Activated CD8-positive, alpha-beta T cell treated with anti-CD3 and anti-CD28 coated beads, Interleukin-2, amount 10 ng/mL, durations not matched to agents 7 days and 5 days (primary cell): ENCODE measurements at places on chromosomes 1 and 21. TPM values are rescaled to one million over a fixed set of nuclear protein-coding genes. Genes with fewer than 3 reads are reported as not detected.
A peak's percentile ranks its signal among the peaks of the same experiment; 100 is the strongest.

TTC22 gene
- 6.5 TPM for total RNA-seq

GBP4 gene
- 51.0 TPM for total RNA-seq

PTGFRN gene
- total RNA-seq = 0.89 TPM

RXFP4 gene
- total RNA-seq = not detected

FAM131C gene
- 6.0 TPM for total RNA-seq

PANK4 gene
- 66.8 TPM for total RNA-seq

C1orf53 gene
- total RNA-seq = 0.68 TPM

TMPRSS15 gene
- total RNA-seq = not detected

AHCTF1 gene
- total RNA-seq = 30.4 TPM

NIBAN1 gene
- 28.6 TPM for total RNA-seq

- peak overlapping the region; percentile 36 for H3K27ac ChIP-seq
- H3K4me1 ChIP-seq = peaks cover 35% of the 10 kb centered on the region
- DNase-seq = no peak
- H3K4me3 ChIP-seq = no peak overlapping the region
- no peaks in the 10 kb centered on the region for H3K27me3 ChIP-seq
Measured at GRCh38 chr1:243415663-243416408, 160.0 kb downstream of the SDCCAG8 start.

GRCh38 chr1:67350783-67351182 lies 43.1 kb downstream of the IL12RB2 start:
- H3K4me1 ChIP-seq = peaks cover 12% of the 10 kb centered on the region
- H3K4me3 ChIP-seq = no peak overlapping the region
- H3K27me3 ChIP-seq = no peaks in the 10 kb centered on the region
- peak; percentile 49 for DNase-seq

DNA sequence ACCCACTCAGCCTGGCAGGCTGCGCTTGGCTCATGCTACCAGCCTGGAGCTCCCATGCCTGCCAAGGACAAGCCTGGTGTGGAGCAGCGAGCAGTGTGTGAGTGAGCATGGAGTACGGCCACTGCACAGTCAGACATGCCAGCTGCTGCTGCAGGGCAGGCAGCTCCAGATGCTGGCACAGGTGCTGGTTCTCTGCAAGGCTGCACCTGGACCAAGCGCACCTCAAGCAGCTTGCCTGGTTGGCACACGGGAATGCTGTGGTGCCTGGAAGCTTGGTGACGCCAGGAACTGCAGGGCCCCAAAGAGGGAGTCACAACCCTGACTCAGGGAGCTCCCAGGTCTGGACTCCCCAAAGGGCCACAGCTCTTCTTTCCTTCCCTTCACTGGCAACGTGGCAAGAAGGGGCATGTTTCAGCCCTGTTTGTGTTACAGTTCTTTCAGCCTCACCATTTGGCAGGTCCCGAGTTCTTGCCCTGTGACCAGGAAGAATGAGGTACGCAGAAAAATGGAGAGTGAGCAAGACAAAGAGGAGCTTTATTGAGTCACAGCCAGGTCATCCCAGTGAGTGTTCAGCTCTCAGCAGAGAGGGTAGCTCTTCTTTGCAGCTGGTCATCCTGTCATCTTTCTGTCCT lies 26.1 kb downstream of the ACOT7 start:
- H3K4me3 ChIP-seq = no peak overlapping the region
- no peaks in the 10 kb centered on the region for H3K27me3 ChIP-seq
- H3K36me3 ChIP-seq = peaks cover 31% of the 10 kb centered on the region

- H3K27ac ChIP-seq = peak within 1 kb of the TSS; percentile 98
- no peaks in the 10 kb centered on the region for H3K27me3 ChIP-seq
- DNase-seq = peak; percentile 95
- H3K36me3 ChIP-seq = peaks cover 43% of the 10 kb centered on the region
- peaks cover 34% of the 10 kb centered on the region for H3K4me1 ChIP-seq
Measured at GRCh38 chr1:37807555-37808368, at the start of the genes C1orf122 and YRDC. TSS of gene C1orf122 (plus strand) at chr1:37807790. CDS start at chr1:37808405, 615 bp downstream. TSS of gene YRDC (minus strand) at chr1:37808208. CDS start at chr1:37808180, 28 bp downstream.

DNA sequence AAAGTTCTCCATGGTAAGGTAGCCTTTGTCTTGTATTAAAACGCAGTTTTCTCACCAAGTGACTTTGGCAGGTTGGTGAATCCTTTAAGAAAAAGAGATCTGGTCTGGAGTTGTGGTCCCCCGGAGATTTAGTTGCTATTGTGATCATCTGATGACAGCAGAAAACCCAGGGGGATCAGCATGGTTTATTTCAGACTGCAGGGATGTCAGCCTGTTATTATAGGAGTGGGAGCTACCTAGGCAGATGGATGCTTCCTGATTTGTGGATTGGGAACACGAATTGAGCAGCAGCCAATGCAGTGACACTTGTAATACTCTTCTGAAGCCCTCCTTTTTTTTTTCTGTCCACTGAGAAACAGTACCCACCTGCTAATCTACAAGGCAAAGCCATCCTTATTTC lies 150.2 kb downstream of the ST6GALNAC3 start:
- no peak overlapping the region for H3K27ac ChIP-seq
- no peak for DNase-seq
- H3K4me1 ChIP-seq = peaks cover 16% of the 10 kb centered on the region

DNA sequence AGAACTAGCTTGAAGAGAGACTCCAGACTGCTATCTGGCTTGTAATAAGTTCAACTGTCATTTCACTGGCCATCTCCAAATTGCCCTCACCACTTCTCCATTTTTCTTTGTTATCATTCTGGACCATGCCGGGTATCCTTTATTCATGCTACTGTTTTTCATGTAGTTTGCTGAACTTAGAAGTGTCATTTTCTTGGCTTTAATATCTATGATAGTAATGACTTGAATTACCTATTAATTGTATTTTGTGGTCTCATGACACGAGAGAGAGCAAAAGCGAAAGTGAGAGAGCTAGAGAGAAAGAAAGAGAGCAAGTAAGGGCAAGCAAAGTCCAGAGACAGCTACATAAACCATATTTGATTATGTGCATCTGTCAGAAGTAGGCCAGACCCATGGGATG lies 184.9 kb upstream of the ATP1B1 start:
- peaks cover 11% of the 10 kb centered on the region for H3K4me1 ChIP-seq
- no peaks in the 10 kb centered on the region for H3K36me3 ChIP-seq
- no peak for DNase-seq
- peak overlapping the region; percentile 8 for H3K27ac ChIP-seq
- peaks cover 10% of the 10 kb centered on the region for H3K27me3 ChIP-seq
- peak overlapping the region; percentile 32 for H3K4me3 ChIP-seq

DNA sequence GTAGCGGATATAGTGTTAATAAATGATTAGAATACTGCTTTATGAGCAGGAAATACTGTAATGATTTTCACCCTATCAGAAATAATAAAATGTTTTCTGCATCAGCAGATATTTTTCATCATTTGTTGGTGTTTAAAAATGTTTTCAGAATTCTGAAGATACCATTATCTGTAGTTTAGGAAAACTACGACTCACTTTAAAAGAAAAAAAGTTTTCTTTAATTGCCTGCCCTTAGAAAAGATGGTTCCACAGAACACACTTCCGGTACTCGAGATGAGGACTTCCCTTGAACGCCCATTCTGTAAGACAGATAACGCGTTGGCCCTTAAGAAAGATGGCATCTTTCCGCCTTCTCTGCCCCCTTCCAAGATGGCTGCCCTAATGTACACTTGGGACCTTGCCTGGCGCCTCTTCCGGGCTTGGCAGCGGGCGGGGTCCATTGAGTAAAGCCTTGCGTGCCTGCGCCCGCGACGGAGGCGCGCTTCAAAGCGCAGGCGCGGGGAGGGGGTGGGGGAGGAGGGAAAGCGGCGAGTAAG lies at the start of gene SZRD1:
Gene SZRD1, plus strand, starts transcription at position 521 of the 536 bp plus-strand sequence. CDS start 16 bp downstream, outside the sequence.
- peaks cover 43% of the 10 kb centered on the region for H3K4me1 ChIP-seq
- peak; percentile 98 for DNase-seq
- H3K4me3 ChIP-seq = peak within 1 kb of the TSS; percentile 97
- H3K27ac ChIP-seq = peak within 1 kb of the TSS; percentile 100

GRCh38 chr1:34925730-34926129 lies 3.7 kb downstream of the DLGAP3 start:
- no peak overlapping the region for H3K4me3 ChIP-seq
- H3K27ac ChIP-seq = no peak overlapping the region
- no peaks in the 10 kb centered on the region for H3K36me3 ChIP-seq
- DNase-seq = no peak
- peaks cover 5% of the 10 kb centered on the region for H3K4me1 ChIP-seq
- peaks cover 40% of the 10 kb centered on the region for H3K27me3 ChIP-seq

GRCh38 chr1:178933709-178934490 lies 63.0 kb upstream of the ANGPTL1 start:
- DNase-seq = no peak
- H3K4me1 ChIP-seq = no peaks in the 10 kb centered on the region
- no peaks in the 10 kb centered on the region for H3K27me3 ChIP-seq
- H3K27ac ChIP-seq = no peak overlapping the region
- H3K36me3 ChIP-seq = no peaks in the 10 kb centered on the region

DNA sequence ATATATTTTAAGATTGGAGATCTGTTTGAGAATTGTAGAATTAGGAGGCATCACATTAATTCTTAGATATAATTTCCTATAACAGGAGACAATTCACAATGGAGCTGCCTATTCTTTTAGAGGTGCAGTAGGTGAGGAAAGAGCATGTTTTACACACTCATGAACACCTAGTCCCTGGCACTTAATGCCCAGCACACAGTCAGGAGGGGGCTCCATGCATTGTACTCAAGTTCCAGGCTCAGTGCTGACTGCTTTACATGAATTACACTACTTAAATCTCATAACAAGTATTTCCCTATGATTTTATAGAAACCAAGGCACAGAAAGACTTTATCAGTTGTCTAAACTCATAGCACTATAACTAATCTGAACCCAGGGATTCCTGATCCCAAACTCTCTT lies 360 bp upstream of the GBP3 start:
- no peak for DNase-seq
- peak overlapping the region; percentile 82 for H3K27ac ChIP-seq
- H3K4me1 ChIP-seq = peaks cover 38% of the 10 kb centered on the region
- no peaks in the 10 kb centered on the region for H3K27me3 ChIP-seq
- H3K36me3 ChIP-seq = peaks cover 48% of the 10 kb centered on the region

DNA sequence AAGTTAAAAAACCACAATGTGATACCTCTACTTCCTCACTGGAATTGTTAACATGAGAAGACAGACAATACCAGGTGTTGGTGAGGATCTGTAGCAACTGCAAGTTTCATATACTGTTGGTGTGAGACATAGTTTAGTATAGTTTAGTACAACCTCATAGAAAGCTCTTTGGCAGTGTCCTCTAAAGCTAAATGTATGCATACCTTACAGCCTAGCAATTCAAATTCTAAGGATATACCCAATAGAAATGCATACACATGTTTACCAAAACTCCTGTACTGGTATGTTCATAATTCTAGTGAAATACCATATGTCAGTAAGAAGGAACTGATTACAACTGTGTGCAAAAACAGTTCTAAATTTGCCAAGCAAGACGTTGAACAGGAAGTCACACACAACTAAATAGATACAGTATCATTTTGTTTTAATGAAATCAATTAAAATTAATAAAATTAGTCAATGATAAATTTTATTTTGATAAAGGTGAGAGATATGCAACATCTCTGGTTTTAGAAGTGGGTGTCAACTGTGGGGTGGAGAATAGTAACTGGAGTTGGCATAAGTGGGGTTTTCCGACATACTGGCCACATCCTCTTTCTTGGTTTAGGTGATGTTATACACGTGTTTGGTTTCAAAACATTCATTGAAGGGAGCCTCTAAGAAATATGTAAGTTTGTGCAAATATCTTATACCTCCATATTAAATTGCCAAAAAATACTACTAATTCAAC lies 450.7 kb downstream of the PTPRC start:
- H3K27me3 ChIP-seq = no peaks in the 10 kb centered on the region
- peak overlapping the region; percentile 29 for H3K4me3 ChIP-seq
- peak overlapping the region; percentile 75 for H3K27ac ChIP-seq
- peak; percentile 78 for DNase-seq
- H3K36me3 ChIP-seq = peaks cover 51% of the 10 kb centered on the region
- peaks cover 46% of the 10 kb centered on the region for H3K4me1 ChIP-seq

GRCh38 chr1:247440001-247440620 lies 17.8 kb downstream of the OR2B11 start:
- H3K27me3 ChIP-seq = no peaks in the 10 kb centered on the region
- peaks cover 20% of the 10 kb centered on the region for H3K36me3 ChIP-seq
- no peak overlapping the region for H3K27ac ChIP-seq
- DNase-seq = no peak

- H3K27ac ChIP-seq = peak overlapping the region; percentile 51
- no peak overlapping the region for H3K4me3 ChIP-seq
- peaks cover 14% of the 10 kb centered on the region for H3K36me3 ChIP-seq
- H3K4me1 ChIP-seq = no peaks in the 10 kb centered on the region
- H3K27me3 ChIP-seq = no peaks in the 10 kb centered on the region
- no peak for DNase-seq
Measured at GRCh38 chr21:45499970-45500577, 42.2 kb downstream of the SLC19A1 start.

GRCh38 chr21:35046263-35046624 lies 2.9 kb downstream of the RUNX1 start:
- peaks cover 13% of the 10 kb centered on the region for H3K36me3 ChIP-seq
- H3K4me1 ChIP-seq = peaks cover 98% of the 10 kb centered on the region
- peak overlapping the region; percentile 90 for H3K27ac ChIP-seq
- peaks cover 11% of the 10 kb centered on the region for H3K27me3 ChIP-seq
- DNase-seq = no peak

DNA sequence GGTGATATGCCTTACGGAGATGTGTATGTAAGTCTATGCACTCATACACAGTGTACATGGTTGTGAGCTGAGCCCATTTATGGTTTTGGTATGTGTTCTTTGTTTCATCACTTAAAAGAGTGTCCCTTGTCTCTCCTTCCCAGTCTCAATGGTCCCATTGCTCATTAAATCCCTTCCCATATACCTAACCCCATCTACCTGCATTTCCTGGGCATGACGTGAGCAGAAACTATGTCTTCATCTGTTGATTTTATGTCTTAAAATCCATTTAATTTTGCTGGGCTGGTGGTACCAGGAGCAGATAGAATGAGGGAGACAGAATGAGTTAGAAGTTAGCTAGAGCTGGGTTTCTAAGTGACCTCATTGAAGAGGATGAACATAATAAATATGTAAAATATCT lies 44.8 kb downstream of the ADAMTS1 start:
- no peaks in the 10 kb centered on the region for H3K36me3 ChIP-seq
- no peaks in the 10 kb centered on the region for H3K27me3 ChIP-seq
- no peak overlapping the region for H3K27ac ChIP-seq
- DNase-seq = no peak
- no peaks in the 10 kb centered on the region for H3K4me1 ChIP-seq

GRCh38 chr1:44270686-44271628 lies 57.7 kb downstream of the DMAP1 start:
- H3K36me3 ChIP-seq = no peaks in the 10 kb centered on the region
- no peak overlapping the region for H3K4me3 ChIP-seq
- H3K27me3 ChIP-seq = no peaks in the 10 kb centered on the region

DNA sequence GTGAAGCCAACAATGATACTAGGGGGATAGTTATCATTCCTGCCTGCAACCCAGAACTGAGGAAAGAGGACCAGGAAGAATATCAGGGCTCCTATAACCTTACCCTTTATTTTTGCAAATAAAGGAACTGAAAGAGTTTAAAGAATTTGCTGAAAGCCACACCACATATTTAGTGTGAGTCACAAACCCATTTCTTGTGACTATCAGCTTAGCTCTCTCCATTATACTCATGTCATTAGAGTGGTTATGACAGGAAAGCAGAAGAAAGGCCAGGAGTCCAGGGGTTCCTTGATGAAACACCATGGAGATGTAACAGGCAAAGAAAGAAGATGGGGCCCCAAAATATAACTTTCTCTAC lies 141.1 kb upstream of the SAMSN1 start:
- no peak overlapping the region for H3K4me3 ChIP-seq
- no peaks in the 10 kb centered on the region for H3K27me3 ChIP-seq
- no peak for DNase-seq
- peaks cover 17% of the 10 kb centered on the region for H3K36me3 ChIP-seq
- no peak overlapping the region for H3K27ac ChIP-seq
- H3K4me1 ChIP-seq = peaks cover 46% of the 10 kb centered on the region
